ENCODE measurements at places on chromosomes 13 and 19.

DNA sequence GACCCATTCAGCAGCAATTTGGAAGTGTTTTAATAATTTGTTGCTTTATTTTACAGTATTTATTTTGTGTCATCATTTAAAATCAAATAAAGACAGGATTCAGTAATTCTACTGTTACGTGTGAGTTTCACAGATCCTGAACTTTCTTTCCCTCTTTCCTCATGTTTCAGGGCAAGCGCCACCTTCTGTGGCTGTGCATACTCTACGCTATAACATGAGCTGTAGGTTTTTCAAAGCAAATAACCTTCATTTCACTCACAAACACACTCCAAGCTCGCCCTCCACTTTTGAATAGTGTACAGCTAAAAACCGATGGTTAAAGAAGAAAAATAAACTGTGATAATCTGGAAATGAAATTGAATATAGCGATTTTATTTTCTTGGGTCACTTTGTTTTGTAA, 753.3 kb downstream of the OLFM4 start:
- no peak for DNase-seq

DNA sequence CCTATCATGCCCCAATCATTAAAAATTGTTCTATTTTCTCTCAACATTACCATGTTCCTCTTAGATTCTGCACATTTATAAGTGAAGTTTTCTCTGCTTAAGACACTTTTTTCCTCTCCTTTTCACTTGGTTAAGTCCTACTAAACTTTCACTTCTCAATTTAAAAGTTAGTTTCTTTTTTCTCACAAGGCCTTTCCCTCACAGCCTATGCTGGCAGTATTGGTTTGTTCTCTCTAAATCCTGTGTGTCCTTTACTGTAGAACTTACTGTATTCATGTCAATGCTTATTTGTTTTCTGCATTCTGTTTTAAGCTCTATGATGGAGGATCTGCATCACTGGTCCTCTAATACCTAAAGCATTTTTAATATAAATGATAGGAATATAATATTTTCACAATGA, 2816.6 kb downstream of the PCDH9 start:
- DNase-seq = no peak

DNA sequence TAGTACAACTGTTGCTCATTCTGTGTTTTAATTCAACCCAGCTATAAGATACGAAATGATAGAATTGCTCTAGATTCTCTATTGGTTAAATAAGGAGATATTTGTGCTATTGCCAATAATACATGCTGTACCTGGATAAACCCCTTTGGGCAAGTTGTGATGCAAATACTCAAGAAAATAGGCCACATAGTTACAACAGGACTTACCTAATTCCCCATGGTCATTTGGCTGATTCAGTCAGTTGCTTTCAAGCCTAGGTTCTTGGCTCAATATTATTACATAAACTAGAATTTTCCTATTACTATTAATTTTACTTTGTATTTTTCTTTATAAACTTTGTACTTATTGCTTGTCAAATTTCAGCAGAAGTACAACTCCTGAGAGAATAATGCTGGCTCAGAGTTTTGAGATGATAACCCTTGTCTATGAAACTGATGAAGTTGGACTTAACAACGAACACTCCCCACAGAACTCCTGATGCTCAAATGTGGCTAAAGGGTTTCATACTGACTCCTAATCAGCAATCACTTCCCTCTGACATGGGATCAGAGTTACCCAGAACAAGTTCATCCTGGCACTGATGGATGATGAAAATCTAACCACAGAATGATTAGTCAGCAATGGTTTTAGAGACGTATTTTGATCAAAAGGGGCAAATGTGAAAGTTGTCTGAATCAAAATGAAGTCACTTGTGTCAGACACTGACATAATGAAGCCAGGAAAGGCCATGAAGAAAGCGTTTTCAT, 221.1 kb downstream of the ITGBL1 start:
- no peak for DNase-seq

- DNase-seq = no peak
Measured at GRCh38 chr13:37293295-37293694, 187.8 kb upstream of the CSNK1A1L start.

DNA sequence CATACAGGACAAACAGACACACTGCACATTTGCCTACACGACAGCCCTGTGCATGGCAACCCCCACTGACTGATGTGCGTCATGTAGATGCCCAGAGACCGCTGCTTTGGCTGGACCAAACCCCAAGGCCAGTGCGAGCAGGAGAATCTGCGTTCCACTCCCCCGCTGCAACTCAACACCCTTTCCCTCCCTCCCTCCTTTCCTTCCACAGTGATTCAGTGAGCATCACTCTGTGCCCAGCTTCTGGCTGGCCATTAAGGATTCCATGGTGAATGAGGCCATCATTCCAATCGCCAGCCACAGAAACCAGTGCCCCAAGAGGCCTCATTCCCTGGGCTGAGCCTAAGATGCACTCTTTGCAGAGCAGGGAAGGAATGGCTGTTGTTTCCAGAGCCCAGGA, 61.6 kb downstream of the GSX1 start:
- DNase-seq = no peak

- no peak for DNase-seq
Measured at GRCh38 chr19:8826371-8826770, 5.7 kb downstream of the ZNF558 start.

DNA sequence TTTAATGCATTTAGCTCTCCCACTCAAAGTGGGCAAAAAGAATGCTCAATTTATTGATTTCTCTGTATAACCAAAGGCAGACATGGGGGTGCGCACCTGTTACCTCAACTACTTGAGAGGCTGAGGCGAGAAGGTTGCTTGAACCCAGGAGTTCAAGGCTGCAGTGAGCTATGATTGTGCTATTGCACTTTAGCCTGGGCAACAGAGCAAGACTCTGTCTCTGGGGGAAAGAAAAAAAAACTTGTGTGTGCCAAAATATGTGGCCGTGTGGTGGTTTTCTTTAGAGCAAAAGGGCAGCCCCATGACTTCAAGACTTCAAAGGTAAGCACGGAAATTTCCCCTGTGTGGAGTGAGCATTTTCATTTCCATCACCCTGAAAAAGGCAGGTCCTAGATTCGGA, 81.9 kb downstream of the IPO5 start:
- no peak for DNase-seq

DNA sequence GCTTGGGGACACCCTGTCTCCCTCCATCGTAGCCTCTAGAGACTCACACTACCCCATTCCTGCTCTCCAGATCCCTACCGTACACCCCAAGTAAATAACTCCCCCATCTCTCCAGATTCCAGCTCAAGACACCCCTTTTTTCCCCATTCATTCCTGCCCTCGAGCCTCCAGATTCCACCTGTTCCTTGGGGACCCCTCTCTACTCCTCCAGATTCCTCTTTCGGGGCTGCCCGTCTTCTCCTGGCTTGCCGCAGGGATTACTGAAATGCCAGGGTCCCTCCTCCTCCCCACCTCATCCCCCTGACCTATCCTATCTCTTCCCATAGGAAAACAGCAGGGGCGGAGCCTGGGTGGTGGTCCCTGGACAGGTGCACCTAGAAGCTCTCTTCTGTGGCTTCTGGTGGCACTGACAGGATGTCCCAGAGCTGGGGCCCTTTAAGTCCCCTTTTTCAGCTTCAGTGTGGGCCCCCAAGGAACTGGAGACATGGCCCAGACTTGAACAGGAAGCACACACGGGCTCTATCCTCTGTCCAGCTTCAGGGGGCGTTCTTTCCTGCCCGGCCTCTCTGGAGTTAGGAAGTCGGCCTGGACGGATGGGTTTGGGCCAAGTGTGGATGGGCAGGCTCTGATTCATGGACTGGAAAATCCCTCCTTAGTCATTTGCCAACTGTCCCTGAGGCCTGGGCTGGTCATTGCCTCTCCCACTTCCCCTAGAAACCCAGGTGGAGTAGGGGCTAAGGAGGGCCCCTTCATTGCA, 1.2 kb downstream of the ZSWIM4 start:
- DNase-seq = peak; percentile 98

GRCh38 chr13:47241446-47241845, 344.6 kb upstream of the HTR2A start:
- DNase-seq = no peak

- no peak for DNase-seq
Measured at GRCh38 chr13:45851171-45851921, at the start of gene SIAH3. Gene SIAH3, minus strand, starts transcription at chr13:45851753. Its CDS starts 124 bp downstream, at chr13:45851629.

GRCh38 chr13:43387880-43388279, 364.5 kb downstream of the DNAJC15 start:
- DNase-seq = no peak

- DNase-seq = no peak
Measured at GRCh38 chr13:42732073-42732472, 49.3 kb upstream of the FAM216B start.

GRCh38 chr13:86591862-86592261, 792.6 kb upstream of the SLITRK6 start:
- peak; percentile 17 for DNase-seq

GRCh38 chr19:54188215-54188871, 1.0 kb downstream of the MBOAT7 start:
- DNase-seq = peak; percentile 61

- no peak for DNase-seq
Measured at GRCh38 chr19:12954612-12954962, 2.4 kb downstream of the GADD45GIP1 start.

DNA sequence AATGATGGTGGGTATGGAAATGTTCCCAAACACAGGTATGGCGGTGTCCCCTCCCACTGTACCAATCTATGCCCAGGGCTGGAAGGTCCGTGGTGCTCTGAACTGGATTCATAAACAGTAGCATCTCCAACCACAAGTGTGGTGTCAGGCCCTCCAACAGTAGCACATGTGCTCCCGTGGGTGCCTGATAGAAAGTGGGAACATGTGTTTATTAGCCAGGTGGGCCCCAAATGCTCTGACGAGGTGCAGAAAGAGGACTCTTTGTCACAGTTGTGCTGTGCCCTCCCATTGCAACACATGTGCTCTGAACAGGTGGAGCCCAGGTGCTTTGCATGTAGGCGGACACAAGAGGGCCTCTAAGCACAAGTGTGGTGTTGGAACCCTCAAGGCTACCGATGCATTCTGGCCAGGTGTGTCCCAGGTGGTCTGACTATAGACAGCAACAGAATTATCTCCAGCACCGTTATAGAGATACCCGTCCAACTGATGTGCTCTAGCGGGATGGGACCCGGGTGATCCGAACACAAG, 75.4 kb upstream of the ZNF30 start:
- DNase-seq = no peak

GRCh38 chr19:4914736-4915501, 5.6 kb downstream of the UHRF1 start:
- DNase-seq = peak; percentile 69

DNA sequence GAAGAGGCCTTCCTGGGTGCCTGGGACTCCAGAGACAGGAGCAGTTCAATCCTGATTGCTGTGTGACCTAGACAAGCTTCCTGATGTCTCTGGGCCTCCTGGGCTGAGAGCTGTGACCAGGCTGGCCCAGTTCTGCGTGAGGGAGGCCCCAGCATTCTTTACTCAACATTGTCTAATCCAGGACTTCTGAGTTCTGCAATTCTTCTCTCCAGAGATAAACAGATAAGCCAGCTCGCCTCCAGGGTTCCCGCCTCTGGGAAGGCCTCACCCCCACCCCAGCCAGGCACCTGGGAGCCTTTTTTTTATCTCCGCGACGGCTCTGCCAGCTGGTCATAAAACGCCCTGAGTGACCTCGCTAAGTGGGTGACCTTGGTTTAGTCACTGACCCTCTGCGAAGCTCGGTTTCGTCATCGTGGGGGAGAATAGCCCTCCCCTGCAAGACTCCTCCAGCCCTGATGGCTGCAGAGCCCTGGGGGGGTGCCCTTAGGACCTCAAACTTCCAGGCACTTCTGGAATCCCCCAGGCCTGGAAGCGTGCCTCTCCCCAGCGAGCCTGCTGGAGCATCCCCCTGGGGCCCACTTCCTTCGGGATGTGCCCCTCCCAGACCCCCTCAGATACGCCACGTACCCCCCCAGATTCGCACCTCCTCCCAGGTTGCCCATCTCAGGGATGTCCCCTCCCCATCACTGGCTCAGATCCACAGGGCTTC, 1.9 kb downstream of the SULT2B1 start:
- DNase-seq = peak; percentile 86

- DNase-seq = no peak
Measured at GRCh38 chr13:27341616-27342015, 71.0 kb downstream of the RASL11A start.

DNA sequence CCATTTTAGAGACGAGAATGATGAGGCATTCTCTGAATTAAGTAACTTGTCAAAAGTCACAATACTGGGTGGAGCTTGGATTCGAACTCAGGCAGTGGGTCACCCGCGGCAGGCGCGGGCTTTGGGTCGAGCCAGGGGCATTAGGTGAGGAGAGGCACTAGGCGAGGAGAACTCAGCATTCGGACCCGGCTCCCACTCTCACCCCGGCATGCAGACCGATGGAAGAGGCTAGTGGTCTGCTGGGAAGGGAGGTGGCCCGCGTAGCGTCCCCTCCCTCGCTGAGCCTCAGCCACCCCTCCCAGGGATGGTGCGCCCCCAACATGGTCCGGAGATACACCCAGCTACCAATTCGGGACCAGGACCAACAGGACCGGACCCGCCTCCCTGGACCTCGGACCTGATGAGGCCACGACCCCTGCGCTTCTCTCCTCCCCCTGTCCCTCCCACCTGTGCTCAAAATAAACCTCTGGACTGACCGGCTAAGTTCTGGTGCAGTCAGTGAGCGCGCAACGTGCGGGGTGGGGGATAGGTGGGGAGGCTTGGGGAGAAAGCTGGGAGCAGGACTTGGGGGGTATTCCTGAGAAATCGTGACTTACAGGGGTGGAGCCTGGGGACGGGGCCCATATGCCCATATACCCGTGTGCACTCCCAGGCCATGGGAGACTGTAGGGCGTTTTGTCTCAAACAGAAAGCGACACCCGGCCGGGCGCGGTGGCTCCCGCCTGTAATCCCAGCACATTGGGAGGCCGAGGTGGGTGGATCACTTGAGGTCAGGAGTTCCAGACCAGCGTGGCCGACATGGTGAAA, 1.3 kb upstream of the SNAPC2 start:
- DNase-seq = no peak

- no peak for DNase-seq
Measured at GRCh38 chr13:114140131-114140905, 7.9 kb upstream of the RASA3 start.

- DNase-seq = no peak
Measured at GRCh38 chr13:109058087-109058486, 428.7 kb downstream of the MYO16 start.

DNA sequence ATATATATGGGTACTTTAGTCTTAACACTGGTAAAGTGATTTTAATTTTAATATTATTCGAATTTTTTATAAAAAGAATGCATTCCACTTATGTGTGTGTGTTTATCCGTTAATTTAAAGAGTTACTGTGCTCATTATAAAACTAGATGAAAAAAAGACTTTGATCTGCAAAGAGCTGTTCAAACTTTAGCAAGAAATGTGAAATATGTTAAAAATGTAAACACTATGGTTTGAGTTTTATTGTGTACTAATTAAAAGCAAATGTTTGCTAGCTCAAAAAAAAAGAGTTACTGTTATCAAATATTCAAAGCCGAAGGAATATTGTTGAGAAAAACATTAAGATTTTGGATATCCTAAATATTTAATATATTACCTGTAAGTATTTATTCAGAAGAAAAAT, 34.5 kb downstream of the UFM1 start:
- DNase-seq = no peak

DNA sequence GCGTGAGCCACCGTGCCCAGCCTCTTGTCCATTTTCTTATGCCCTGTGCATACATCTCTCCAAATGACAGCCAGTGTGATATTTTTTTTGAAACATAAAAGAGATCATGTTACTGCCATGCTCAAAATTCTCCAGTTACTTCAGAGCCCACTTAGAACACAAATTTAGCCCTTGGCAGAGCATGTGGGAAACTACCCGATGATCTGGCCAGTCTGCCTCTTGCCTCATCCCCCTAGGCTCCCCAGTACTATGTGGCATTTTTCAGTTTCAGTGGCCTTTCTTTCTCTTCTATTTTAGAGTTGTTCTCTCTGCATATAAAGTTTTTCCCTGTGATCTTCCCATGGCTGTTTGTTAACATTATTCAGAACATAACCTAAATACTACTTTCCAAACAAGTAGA, 323.0 kb downstream of the GPC5 start:
- no peak for DNase-seq

Measured in IMR-90 (cell line).